ENCODE measurements at places on chromosomes 7 and 10. TPM values are rescaled to one million over a fixed set of nuclear protein-coding genes. Genes with fewer than 3 reads are reported as not detected.

KEL gene
- polyA plus RNA-seq, result 0.14 TPM

ENKUR gene
- polyA plus RNA-seq, result not detected

LRRN3 gene
- 0.02 TPM for polyA plus RNA-seq

DTX2 gene
- 12.3 TPM for polyA plus RNA-seq

TAC1 gene
- polyA plus RNA-seq, result not detected

VSTM2A gene
- not detected for polyA plus RNA-seq

HOXA6 gene
- 0.71 TPM for polyA plus RNA-seq

NOM1 gene
- 8.2 TPM for polyA plus RNA-seq

All from mammary epithelial cell (primary cell).